ENCODE measurements at places on chromosomes 1 and 21.

DNA sequence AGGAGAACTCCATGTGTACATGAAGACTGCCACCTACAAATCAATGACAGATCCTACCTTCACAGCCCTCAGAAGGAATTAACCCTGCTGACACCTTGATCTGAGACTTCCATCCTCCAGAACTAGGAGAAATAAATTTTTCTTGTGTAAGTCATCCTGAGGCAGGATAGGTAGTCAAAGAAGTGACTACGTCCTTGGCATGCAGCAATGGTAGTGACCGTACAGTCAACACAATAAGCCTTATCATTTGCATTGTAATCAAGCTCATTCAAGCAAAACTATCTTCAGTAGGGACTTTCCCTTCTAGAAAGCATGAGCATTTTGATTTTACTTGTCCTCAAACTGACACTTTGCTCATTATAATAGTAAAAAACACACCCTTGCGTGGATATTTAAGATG lies 64.0 kb upstream of the KCNK1 start:
- H3K36me3 ChIP-seq = no peaks in the 10 kb centered on the region
- H3K4me3 ChIP-seq = no peak overlapping the region
- no peak for DNase-seq

DNA sequence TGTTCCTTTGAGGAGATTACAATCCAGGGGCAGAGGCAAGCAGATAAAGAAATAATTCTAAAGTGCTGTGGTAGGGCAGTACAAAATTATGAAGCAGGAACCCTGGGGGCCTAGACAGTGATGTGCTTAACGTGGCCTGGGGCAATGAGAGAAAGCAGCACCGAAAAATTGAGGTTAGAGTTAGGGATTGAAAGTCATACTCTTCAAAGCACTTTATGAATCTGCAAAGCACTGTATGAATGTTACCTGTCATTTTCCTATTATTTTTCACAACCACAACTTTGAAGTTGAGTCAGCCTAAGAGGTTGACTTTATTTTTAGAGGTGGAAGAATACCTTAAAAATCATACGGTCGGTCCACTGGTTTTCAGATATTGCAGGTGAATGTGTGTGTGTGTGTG lies 183.4 kb upstream of the NFIA start:
- H3K4me1 ChIP-seq = peaks cover 28% of the 10 kb centered on the region
- no peaks in the 10 kb centered on the region for H3K27me3 ChIP-seq
- H3K36me3 ChIP-seq = no peaks in the 10 kb centered on the region
- no peak for DNase-seq
- no peak overlapping the region for H3K4me3 ChIP-seq
- H3K27ac ChIP-seq = no peak overlapping the region

GRCh38 chr1:19029191-19030085 lies 73.0 kb upstream of the IFFO2 start:
- H3K4me3 ChIP-seq = no peak overlapping the region
- H3K4me1 ChIP-seq = peaks cover 6% of the 10 kb centered on the region
- DNase-seq = no peak
- peaks cover 34% of the 10 kb centered on the region for H3K27me3 ChIP-seq
- H3K27ac ChIP-seq = no peak overlapping the region

- no peaks in the 10 kb centered on the region for H3K27me3 ChIP-seq
- no peaks in the 10 kb centered on the region for H3K4me1 ChIP-seq
- DNase-seq = no peak
- H3K4me3 ChIP-seq = no peak overlapping the region
- H3K27ac ChIP-seq = no peak overlapping the region
These were observed 84.5 kb upstream of the BCL10 start for GRCh38 chr1:85360730-85361493.

DNA sequence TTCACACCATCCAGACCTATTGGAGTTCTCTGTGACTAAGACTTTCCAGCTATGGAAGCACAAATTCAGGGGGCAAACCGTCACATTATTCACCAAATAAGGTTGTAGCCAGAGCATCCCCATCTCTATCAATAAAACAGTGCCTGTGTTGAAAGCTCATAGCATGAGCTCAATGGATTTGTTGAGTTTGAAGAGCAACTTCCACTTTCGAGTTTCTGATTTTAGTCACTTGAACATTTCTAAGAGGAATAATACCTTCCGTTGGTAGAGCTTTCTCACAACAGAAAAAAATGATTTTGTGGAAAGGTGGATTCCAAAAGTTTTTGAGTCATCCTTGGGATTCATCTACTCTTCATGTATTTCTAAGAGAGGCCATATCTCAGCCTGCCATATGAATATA lies 13.0 kb upstream of the ELAVL4 start:
- H3K4me3 ChIP-seq = no peak overlapping the region
- H3K27me3 ChIP-seq = no peaks in the 10 kb centered on the region
- H3K36me3 ChIP-seq = no peaks in the 10 kb centered on the region
- H3K4me1 ChIP-seq = no peaks in the 10 kb centered on the region
- no peak overlapping the region for H3K27ac ChIP-seq
- DNase-seq = no peak

DNA sequence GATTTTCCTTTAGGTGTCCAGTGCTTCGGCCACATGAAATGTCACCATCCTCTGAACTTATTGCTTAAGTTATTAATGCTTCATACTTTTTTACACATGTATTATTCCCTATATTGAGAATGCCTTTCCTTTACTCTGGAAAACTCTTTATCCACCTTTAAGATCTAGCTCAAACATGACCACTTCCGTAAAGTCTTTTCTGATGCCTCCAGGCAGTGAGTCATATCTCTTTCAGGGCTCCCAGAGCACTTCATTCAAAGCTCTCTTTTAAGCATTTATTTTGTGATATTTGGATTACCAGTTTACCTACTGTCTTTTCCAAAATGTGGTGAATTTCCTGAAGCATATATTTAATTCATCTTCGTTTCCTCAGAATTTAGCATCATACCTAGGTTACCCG lies 178.9 kb downstream of the HS2ST1 start:
- no peak for DNase-seq
- H3K4me1 ChIP-seq = peaks cover 4% of the 10 kb centered on the region
- H3K27me3 ChIP-seq = no peaks in the 10 kb centered on the region
- H3K36me3 ChIP-seq = peaks cover 19% of the 10 kb centered on the region
- H3K27ac ChIP-seq = no peak overlapping the region

GRCh38 chr1:188249811-188250210 lies 1421.1 kb downstream of the PLA2G4A start:
- no peak overlapping the region for H3K27ac ChIP-seq

DNA sequence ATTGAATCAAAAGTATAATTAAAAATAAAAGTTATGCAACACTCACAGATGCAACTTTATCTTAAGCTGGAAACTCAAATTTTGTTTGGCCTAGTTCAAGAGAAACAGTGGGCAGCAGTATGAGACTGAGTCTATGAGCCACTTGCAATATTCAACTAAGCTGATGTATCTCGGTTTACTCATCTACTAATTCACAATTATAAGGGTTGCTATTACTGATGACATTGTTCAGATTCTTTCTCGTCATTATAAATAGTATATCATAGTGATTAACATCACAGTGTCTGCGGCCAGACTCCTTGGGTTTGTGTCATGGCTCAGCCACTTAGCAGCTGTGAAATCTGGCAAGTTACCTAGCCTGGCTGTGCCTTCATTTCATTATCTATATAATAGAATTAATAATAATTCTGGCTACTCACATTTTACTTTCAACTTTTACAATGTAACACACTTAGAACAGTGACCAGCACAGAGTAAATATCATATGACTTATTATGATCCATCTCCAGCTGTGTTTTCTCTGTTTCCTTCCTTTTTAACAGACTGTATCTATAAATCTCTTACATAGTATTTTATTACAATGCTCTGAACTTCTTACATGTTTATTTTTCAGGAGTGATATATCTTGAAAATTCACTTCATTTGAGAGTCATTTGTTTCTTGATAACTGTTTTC lies 194.3 kb upstream of the RGS18 start:
- no peak overlapping the region for H3K27ac ChIP-seq
- no peak overlapping the region for H3K4me3 ChIP-seq
- H3K36me3 ChIP-seq = no peaks in the 10 kb centered on the region
- no peak for DNase-seq

DNA sequence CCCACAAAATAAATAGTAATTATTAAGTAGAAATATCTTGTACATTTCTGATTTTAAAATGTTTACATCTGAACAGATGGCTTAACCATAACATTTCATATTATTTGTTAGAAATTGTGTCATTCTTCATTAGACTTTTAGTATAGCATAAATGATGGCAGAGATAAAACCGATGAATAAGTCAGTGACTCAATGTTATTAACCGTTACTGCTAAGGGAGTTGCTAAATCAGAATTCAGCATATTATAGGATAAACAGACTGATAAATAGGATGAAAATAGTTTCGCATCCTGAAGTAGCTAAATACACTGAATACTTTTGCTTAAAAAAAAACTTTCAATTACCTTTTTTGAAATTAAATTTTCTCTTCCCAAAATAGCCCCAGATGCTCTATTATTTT lies 610.6 kb upstream of the ZP4 start:
- H3K36me3 ChIP-seq = no peaks in the 10 kb centered on the region
- H3K27me3 ChIP-seq = no peaks in the 10 kb centered on the region
- no peaks in the 10 kb centered on the region for H3K4me1 ChIP-seq

DNA sequence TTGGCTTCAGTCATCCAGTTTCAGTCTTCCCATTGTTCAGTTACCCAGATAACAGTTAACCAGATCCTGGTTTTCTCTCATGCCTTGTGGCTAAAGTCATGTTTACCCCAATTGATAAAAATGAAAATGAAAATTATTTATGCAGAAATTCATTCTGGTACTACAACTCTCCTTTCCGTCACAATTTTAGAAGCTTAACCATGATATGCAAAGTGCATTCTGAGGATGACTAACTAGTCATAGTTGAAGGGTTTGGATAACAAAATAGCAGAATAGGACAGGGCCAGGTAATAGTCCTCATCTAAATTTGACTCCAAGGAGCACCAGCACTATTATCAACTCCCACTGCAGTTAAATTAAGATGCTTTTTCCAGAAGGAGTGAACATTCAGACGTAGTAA lies 94.7 kb downstream of the NTMT2 start:
- no peaks in the 10 kb centered on the region for H3K36me3 ChIP-seq
- no peak for DNase-seq
- peaks cover 34% of the 10 kb centered on the region for H3K4me1 ChIP-seq
- no peak overlapping the region for H3K27ac ChIP-seq
- H3K27me3 ChIP-seq = peaks cover 5% of the 10 kb centered on the region

GRCh38 chr1:8816831-8817411 lies 519 bp downstream of the RERE start:
- H3K27ac ChIP-seq = peak overlapping the region; percentile 99
- DNase-seq = peak; percentile 41
- H3K36me3 ChIP-seq = no peaks in the 10 kb centered on the region
- peaks cover 63% of the 10 kb centered on the region for H3K4me1 ChIP-seq

- no peak for DNase-seq
- H3K4me1 ChIP-seq = peaks cover 35% of the 10 kb centered on the region
- no peaks in the 10 kb centered on the region for H3K36me3 ChIP-seq
- H3K27ac ChIP-seq = peak overlapping the region; percentile 90
- peaks cover 10% of the 10 kb centered on the region for H3K27me3 ChIP-seq
These were observed 551.7 kb downstream of the MATN1 start for GRCh38 chr1:30171537-30172298.

- H3K4me1 ChIP-seq = peaks cover 60% of the 10 kb centered on the region
- H3K27me3 ChIP-seq = peaks cover 3% of the 10 kb centered on the region
- H3K36me3 ChIP-seq = no peaks in the 10 kb centered on the region
- no peak overlapping the region for H3K4me3 ChIP-seq
These were observed 304.9 kb upstream of the DUSP10 start for GRCh38 chr1:222046684-222047263.

DNA sequence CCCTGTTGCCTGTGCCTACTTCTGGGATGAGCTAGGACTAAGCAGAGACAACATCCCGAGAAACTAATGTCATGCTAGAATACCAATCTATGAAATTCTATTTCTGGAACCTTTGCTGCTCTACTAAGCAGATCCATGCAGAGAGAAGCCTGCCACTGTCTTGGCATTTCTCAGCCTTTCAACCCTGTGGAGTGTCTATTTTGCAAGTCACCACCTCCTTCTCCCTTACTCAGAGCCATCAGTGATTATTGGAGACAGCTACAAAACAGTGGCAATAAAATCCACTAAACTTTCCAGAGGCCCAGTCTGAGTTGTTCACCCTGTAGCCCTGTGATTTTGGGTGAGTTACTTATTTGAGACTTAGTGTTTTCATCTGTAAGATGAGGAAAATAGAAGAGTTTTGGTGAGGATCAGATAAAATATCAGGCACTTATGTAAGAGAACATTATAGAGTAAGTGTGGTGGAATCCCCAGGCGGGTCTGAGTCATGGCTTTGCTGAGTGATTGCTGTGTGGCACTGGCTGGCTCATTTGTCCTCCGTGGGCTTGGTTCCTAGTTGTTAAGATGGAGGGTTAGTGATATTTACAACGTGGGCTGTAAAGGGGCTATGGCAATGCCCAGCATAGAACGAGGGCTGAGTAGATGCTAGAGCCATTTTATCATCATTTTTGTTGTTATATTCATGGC lies 61.1 kb downstream of the FMN2 start:
- H3K27ac ChIP-seq = no peak overlapping the region
- H3K4me1 ChIP-seq = peaks cover 4% of the 10 kb centered on the region
- peaks cover 6% of the 10 kb centered on the region for H3K27me3 ChIP-seq

DNA sequence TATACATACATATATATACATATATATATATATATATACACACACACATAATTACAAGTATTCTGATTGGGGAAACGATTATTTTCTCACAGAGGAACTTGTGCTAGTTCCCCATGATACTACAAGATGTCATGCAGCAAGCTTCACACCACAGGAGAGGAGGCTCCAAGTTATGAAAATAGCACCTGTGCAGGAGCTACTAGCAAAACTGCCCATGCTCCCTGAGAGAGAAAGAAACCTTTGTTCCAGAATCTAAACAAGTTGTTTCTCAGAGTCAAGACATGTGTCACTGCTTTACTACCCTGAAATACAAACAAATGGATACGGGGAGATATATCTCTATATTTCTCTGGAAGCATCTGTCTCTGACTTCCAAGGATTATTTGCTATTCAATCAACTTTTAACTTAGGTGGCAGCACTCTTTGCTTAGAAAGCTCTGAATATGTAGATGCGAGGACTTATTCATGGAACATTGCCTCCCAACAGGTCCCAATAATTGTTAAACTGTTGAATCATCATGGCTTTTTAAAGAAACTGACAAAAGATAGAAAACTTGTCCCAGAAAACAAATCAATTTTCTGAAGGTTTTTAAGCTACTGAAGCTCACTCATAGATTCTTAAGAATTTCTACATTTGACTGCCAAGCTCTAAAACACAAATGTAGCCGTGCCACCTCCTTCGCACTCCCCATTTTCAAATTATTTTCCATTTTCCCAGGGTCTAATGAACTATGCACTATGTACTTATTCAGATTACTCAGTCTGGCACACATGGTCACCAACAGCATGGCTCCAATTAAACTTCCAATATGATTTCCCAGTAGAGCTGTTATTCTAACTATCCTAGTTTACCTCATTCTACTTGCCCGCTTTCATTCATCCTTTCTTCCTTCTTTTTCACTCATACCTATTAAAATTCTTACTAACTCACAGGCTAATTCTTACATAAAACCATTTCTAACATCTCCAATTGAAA lies 929.1 kb downstream of the LTN1 start:
- no peak overlapping the region for H3K4me3 ChIP-seq
- H3K36me3 ChIP-seq = no peaks in the 10 kb centered on the region
- peaks cover 12% of the 10 kb centered on the region for H3K4me1 ChIP-seq
- no peak overlapping the region for H3K27ac ChIP-seq
- no peaks in the 10 kb centered on the region for H3K27me3 ChIP-seq

GRCh38 chr21:43369124-43369523 lies 57.8 kb downstream of the SIK1 start:
- DNase-seq = no peak
- H3K4me3 ChIP-seq = peak overlapping the region; percentile 53
- H3K4me1 ChIP-seq = peaks cover 69% of the 10 kb centered on the region
- H3K36me3 ChIP-seq = no peaks in the 10 kb centered on the region

GRCh38 chr1:29639156-29639736 lies 402.9 kb downstream of the PTPRU start:
- H3K27ac ChIP-seq = no peak overlapping the region
- no peak overlapping the region for H3K4me3 ChIP-seq
- H3K27me3 ChIP-seq = peaks cover 6% of the 10 kb centered on the region
